ENCODE measurements at places on chromosomes 1 and 21.

DNA sequence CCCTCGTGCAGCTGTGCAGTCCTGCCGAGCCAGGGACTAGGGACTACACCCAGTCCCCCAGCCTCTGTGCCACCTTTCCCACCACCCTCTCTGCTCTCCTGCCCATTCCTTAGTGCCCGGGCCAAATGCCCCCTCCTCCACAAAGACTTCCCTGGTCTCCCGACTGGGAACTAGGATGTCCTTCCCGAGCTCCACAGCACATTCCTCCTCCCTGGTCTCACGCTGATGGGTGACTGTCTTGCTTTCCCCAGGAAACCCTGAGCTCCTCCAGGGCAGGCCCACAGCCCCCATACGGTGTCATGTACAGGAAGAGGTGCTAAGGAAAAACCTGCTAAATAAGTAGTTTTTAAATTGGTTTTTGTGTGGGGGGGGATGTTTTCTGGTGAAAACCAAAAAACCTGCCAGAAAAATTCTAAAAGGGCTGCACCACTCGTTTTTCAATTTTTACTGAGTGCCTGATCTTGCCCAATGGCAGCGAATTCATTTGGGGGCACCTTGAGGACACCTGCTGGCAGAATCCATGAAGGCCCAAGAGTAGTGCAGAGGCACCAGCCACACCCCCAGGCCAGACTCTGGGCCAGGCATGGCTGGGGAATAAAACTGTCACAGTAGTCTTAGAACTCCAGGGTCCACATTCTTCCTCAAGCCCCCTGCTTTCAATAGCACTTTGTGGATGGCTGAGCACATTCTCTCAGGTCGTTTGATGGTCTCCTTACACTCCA, 50.4 kb downstream of the GLIS1 start:
- DNase-seq, result no peak

GRCh38 chr1:9146156-9146555, 17.3 kb upstream of the GPR157 start:
- DNase-seq, result no peak

GRCh38 chr1:150409504-150410362, 45.8 kb downstream of the RPRD2 start:
- no peak for DNase-seq

GRCh38 chr1:59768792-59769735, 45.7 kb upstream of the HOOK1 start:
- DNase-seq, result no peak

GRCh38 chr1:217149791-217150190, 426.6 kb upstream of the ESRRG start:
- DNase-seq, result no peak

DNA sequence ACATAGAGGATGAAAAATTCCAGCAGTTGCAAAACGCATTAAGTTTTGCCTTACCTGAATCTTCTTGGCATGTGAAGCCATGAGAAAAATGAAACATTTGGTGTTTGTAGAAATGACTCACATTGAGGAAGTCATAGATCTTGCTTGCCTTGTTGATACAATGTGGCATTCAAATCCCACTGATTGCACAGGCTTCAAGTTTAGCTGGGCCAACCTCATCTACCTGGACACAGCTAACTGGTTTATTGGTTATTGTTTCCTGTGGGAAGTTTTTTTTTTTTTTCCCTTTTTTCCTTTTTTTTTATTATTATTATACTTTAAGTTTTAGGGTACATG, 168.9 kb upstream of the C21orf91 start:
- DNase-seq, result no peak

- no peak for DNase-seq
Observed at GRCh38 chr1:172838680-172839313, 179.9 kb downstream of the FASLG start.

GRCh38 chr1:72439036-72439435, 156.7 kb upstream of the NEGR1 start:
- no peak for DNase-seq

DNA sequence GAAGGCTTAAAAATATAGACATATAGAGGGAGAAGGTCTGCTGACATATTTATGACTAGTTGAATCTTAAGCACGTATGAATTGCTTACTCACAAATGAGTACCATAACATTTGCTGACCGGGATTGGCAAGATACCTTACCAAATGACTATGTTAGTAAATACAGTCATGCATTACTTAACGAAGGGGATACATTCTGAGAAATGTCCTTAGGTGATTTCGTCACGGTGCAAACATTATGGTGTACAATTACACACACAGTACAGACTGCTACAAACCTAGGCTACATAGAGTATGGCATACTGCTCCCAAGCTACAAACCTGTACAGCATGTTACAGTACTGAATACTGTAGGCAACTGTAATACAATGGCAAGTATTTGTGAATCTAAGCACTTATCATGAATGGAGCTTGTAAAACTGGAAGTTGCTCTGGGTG, 19.4 kb upstream of the UBE2U start:
- DNase-seq, result no peak

GRCh38 chr21:42156690-42157605, 62.0 kb upstream of the ABCG1 start:
- DNase-seq, result peak; percentile 15

Measured in GM10248 (cell line).